Activated CD8-positive, alpha-beta memory T cell treated with anti-CD3 and anti-CD28 coated beads for 4 hours (primary cell): ENCODE measurements at places on chromosomes 6 and 20.

DNA sequence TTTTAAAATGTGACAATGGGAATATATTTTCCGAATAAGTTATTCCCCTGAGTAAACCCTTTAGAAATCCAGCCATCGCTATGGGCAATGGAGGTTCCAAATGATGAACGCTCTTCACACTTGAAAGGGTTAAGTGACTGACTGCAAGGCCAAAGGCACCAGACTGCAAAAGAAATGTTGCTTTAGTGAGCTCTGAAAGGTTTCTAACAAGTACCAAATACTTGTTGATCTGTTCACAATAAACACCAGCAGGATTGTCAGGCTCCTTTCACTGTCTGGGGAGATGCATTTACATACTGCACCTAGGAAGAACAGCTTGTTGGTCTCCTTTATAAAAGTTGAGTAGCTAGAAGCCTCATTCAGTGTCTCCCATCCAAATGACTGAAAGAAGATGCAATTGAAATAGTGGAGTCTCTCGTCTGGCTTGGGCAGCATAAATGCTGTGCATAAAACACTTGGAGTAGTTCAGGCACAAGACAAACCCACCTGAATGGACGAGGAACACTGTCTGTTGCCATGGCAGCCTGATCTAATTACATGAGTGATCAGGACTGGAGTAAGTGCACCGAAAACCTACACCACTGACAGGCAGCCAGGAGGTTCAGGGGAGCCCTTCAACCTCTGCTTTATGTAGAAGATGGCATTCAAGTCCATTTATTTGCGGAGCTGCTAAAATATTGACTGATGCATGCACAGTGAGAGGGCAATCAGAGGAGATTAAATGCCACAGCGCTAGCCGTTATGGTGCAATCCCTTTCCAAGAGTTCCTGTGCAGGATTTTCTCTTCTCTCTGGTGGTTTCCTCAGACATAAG, 2.9 kb downstream of the ATXN1 start:
- DNase-seq = no peak

- DNase-seq = no peak
Measured at GRCh38 chr20:5888041-5888440, 62.3 kb downstream of the TRMT6 start.

- no peak for DNase-seq
Measured at GRCh38 chr20:3751675-3752385, 15.7 kb downstream of the ADISSP start.

GRCh38 chr6:113662688-113663333, 194.3 kb upstream of the MARCKS start:
- DNase-seq = no peak

DNA sequence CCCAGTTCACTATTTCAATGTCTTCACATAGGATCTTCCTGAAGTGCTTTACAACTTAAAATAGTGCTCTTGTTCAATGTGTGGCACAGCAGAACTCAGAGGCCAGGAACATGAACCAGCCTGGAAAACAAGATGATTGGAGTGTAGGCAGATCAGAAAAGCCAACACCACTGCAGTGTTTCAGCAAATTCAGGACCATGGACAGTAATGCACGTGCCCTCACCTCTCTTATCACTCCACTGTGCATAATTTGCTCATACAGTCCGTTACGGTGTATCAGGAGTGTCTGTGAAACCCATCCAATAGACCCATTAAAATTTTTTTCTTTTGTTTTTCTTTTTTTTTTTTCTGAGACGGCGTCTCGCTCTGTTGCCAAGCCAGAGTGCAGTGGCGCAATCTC, 27.6 kb upstream of the HACE1 start:
- no peak for DNase-seq

DNA sequence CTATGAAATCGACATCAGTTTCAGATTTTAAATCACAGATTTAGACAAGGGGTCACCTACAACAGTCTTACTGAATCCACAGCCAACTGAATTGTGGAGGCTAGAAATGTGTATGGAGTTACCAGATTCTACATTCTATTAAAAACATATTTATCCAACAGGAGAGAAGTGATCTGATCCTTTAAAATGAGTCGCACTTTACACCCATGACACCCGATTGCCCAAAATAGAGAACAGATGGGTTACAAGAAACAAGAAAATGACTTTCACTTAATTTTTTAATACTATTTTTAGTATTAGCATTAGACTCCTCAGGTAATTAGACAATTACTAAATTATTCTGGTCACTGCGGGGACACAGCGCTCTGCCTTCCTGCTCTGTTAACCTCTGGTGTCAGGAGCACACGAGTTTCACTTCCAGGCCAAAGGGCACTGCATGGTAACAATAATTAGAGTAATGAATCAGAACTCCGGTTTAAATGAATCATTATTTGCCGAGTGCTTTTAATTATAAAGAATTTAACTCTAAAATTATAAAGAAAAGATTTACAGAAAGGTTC, 108.6 kb downstream of the ATP9A start:
- no peak for DNase-seq

DNA sequence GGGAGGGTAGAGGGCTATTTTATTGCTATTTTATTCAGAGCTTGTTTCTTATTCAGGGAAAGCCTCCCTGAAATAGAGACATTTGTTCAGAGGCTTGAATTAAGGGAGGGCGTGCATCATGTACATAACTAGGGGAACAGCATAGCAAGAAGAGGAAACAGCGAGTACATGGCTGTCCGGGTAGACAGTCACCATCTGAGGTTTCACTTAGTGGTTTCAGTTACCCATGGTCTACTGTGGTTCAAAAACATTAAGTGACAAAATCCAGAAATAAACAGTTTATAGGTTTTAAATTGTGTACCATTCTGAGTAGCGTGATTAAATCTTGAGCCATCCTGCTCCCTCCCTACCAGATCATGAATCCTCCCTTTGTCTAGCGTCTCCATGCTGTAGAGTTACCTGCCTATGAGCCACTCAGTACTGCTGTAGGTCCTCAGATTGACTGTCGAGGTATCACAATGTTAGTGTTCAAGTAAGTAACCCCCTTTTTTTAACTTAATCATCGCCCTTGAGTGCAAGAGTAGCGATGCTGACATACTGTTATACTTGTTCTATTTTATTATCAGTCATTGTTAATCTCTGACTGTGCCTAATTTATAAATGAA, 791.5 kb downstream of the TFAP2A start:
- DNase-seq = no peak

- no peak for DNase-seq
Measured at GRCh38 chr6:141848029-141848890, 284.5 kb upstream of the GJE1 start.

- no peak for DNase-seq
Measured at GRCh38 chr6:3315841-3316240, 57.1 kb downstream of the PSMG4 start.

GRCh38 chr6:133610971-133611370, 277.9 kb upstream of the TCF21 start:
- no peak for DNase-seq

GRCh38 chr6:131911951-131912350, 39.2 kb downstream of the CCN2 start:
- DNase-seq = no peak

GRCh38 chr20:43095034-43095433, 94.7 kb downstream of the PTPRT start:
- no peak for DNase-seq

DNA sequence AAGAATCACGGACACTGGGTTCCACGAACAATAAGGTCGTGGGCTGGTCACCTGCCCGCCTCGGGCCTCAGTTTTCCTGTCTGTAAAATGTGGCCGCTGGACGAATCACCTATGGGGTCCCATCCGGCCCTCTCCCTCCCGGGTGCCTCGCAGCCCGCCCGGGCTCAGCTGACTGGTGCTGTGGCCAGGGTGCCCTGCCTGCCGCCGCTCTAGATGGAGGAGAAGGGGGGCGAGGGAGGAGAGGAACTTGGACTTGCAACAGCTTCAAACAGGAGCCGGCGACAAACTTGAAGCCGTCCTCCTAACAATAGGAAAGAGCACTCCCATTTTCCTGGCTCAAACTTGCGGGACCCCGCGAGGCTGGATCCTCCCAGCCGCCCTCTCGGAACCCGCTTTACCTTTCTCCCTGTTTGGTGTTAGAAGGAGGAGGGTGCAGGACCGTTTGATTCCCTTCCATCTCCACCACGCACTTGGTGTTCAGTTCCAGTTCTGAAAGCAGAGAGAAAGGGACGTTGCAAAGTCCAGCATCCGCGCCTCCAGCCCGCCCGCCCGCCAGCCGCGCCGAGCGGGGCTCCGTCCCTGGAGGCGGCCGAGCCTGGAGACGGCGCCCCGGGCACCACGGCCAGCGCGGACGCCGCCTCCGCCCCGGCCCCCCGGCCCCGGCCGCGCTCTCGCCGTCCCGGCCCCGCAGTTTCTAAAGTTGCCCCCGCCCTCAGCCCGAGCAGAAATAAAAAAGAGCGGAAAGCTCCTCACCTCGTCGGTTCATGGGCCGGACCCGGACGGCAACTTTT, 584 bp downstream of the KIF13A start:
- no peak for DNase-seq

- no peak for DNase-seq
Measured at GRCh38 chr6:87736809-87737540, 34.9 kb upstream of the AKIRIN2 start.

DNA sequence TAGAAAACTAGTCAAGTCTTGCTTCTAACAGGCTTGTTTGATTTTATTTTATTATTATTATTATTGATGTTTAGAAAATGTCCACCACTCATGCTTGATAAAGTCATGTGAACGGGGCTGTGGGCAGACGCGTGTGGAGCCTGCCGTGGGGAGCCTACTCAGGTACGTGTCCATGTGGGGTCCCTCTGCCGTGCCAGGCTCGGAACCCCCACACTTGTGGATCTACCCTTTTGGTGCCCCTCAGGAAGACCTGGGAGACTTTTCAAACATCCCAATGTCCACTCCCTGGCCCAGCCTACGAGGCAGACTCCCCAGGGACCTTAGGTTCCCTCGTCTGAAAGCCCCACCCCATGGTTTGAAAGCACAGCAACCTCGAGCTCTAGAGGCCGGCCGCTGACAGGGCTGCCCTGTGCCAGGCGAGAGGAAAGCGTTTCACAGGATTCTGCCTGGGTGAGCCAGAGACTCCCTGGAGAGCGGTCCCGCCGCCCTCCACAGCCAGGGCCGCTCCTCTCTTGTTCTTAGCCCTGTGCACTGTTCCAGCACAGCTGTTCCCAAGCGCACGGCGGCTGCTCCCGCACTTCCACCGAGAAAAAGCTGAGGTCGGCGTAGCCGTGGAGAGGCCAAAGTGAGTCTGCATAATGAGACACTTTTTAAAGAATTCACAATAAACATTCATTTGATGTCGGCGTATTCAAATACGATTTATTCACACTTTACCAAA, 249.7 kb downstream of the TTLL2 start:
- no peak for DNase-seq

- DNase-seq = no peak
Measured at GRCh38 chr6:158026901-158027589, 45.4 kb downstream of the SYNJ2 start.

DNA sequence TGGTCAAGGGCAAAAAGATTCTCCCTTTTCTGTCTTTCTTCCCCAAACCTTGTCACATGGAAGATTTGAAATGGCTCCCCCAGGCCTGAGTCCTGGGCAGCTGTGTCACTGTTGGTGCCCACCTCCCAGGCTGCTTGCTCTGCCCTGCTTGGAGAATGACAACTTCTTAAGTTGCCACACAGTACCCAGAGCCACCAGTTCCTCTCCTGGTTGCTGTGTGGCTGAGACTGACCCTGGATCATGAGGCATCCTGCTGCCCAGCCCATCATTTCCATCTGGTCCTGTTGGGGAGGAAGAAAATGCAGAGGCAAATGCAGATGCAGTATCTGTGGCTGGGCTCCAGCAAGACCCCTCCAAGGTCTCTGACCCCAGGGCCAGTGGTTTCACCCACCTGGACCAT, 113.7 kb downstream of the PHACTR3 start:
- no peak for DNase-seq

GRCh38 chr6:28709478-28710349, 184.0 kb downstream of the GPX5 start:
- no peak for DNase-seq

- no peak for DNase-seq
Measured at GRCh38 chr6:9085709-9086070, 650.3 kb upstream of the SLC35B3 start.

- no peak for DNase-seq
Measured at GRCh38 chr6:11514672-11515071, 22.9 kb upstream of the TMEM170B start.

GRCh38 chr20:42164121-42164890, 546.1 kb upstream of the CHD6 start:
- DNase-seq = no peak

DNA sequence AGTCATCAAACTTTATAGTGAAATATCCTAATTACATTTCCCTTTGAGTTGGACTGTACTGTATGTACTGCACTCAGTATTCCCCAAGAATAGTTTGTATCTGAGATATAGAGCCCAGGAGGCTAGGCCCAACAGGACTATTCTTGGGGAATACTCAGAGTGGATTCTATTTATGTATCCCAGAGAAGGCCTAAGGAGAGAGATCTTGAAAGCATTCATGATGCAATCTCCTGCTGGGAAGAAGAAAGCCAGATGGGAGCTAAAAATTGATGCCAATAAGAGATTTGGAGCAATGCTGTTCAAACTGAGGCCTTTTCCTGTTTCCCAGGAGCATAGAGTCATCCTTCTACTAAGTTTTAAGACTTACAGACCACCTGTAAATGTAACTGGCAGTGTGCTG, 452.1 kb upstream of the PLCB4 start:
- no peak for DNase-seq

DNA sequence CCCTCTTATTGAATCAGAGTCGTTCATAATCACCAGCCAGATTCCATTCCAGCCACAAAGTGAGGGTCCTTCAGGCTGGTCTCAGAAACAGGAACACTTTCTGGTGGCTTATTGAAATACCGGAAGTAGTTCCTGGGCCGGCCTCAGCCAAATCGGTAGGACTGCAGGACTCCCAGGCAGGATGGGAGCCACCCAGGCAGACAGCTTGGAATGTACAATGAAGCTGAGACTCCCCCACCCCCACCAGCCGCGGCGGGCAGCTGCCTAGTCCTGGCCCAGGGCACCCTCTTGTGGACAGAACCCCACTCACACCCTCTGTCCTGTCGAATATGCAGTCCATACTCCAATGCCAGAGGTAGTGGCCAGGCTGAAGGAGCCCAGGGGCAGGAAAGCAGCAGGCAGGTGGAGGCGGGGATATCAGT, 43.8 kb downstream of the MDFI start:
- peak; percentile 37 for DNase-seq

DNA sequence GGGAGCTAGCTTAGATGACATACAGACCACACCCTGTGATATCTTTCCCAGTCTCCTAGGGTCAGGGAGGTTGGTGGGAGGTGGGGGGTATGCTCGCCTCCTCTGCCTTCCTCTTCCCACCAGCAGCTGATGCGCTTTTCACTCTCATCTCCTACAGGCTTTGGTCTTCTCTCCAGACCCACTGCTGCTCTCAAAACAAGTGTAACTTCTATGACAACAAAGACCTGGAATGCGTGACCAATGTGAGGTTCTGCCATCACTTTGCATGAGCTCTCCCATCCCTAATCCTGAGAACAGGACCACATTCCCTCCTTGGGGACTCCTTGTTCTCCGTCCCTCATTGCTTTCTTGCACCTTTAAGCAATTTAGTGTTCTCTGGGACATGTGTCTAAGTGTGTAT, 2.7 kb downstream of the CTSA start:
- no peak for DNase-seq

- no peak for DNase-seq
Measured at GRCh38 chr6:12869816-12870432, 153.4 kb downstream of the PHACTR1 start.

- no peak for DNase-seq
Measured at GRCh38 chr20:1595333-1595732, 24.5 kb downstream of the SIRPB1 start.
